CD4-positive, alpha-beta T cell treated with Interleukin-10 for 1 hour (primary cell): ENCODE measurements at places on chromosomes 7 and 10.
A peak's percentile ranks its signal among the peaks of the same experiment; 100 is the strongest.

- DNase-seq = no peak
Measured at GRCh38 chr7:43577485-43577951, 5.4 kb upstream of the STK17A start.

GRCh38 chr10:61634746-61635145 is 28.0 kb upstream of the CABCOCO1 start:
- DNase-seq = no peak

GRCh38 chr10:129541200-129541599 is 74.2 kb downstream of the MGMT start:
- DNase-seq = no peak

DNA sequence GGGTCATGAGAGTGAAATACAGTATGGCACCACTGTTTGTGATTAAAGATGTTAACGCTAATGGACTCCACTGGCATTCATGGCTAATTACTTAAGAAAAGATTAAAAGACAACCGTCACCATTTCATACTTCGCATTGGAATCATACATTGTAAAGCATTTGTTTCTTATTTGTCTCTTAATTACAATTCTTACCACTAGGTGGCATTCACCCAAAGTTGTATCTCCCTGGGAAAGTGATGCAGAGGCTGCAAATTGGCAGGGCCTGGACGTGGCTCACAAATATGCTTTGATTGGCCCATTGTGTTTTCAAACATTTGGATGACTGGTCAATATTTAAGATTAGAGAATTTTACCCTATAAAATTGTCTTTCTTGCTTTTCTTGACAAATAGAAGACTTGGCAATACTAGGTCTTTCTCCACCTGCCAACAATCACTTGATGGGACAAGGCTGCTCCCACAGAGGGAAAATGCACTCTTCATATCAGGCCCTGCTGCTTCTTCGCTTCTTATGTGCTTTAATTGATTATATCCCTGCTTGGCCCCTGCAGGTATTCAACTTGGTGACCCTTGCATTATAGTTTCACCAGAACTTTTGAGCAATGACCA is 72.1 kb upstream of the STARD3NL start:
- peak; percentile 58 for DNase-seq

DNA sequence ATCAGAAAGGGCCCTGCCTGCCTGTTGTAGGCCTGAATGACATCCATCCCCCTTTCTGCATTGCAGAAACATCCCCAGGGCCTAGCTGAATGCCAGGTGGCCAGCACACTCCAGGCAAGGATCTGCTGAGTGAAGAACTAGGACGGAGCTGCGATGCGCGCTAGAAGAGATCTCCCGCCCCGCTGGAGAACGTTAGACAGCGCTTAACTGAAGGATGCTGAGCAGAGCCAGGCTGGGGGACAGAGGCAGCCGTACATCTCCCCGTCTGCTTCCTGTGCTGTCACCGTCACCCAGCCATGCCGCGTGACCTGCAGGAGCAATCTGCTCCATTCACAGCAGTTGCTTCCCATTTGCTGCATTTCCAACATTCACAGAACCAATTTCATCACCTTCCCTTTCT is 73.3 kb downstream of the FAM53B start:
- DNase-seq = no peak

GRCh38 chr10:18399158-18399557 is 252.2 kb downstream of the NSUN6 start:
- DNase-seq = no peak

GRCh38 chr10:61888744-61889143 is 12.8 kb upstream of the ARID5B start:
- DNase-seq = no peak

DNA sequence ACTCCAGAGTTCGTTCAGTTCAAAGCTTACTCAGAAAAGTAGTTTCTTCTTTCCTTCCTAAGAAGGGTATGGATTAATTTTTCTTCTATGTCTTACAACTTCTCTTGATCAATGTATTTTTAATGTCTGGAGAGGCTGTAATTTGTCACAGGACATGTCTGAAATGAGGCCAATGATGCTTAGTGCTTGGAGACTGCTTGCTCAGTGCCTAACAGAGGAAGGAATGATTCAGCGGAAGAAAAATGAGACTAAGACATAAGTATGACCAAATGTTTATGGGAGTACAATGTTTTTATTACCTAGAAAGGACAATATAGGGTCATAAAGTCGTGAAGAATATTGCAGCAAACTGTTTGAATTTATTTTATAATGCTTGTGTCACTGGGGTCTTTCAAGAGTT is 43.3 kb downstream of the GPR37 start:
- no peak for DNase-seq

GRCh38 chr7:22129166-22129565 is 183.5 kb upstream of the CDCA7L start:
- no peak for DNase-seq

- DNase-seq = no peak
Measured at GRCh38 chr7:70052691-70053090, 454.4 kb downstream of the AUTS2 start.

GRCh38 chr10:93993782-93994437 is at the start of gene PLCE1:
Gene PLCE1, plus strand, starts transcription at chr10:93993931. Its CDS starts 37,116 bp downstream, at chr10:94031047.
- DNase-seq = no peak

GRCh38 chr10:97327348-97328294 is 6.9 kb downstream of the FRAT2 start:
- no peak for DNase-seq

DNA sequence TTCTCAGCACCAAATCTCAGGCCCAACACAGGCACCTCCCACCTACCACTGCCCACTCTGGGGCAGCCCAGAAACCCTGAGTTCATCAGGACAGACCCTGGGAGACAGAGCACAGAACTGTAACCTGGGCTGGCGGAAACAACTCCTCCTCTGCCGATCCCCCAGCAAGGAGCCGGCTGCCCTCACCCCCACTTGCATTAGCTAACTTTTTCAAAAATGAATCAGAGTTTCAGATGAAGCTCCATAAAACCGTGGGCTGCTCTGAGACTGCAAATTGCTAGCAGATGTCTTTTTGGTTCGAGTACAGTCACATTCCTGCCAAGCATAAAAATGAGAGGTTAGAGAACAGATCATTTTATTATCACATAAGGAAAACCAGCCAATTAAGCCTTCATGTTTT is 93.4 kb upstream of the PARD3 start:
- no peak for DNase-seq

- DNase-seq = no peak
Measured at GRCh38 chr7:117218700-117219099, 104.2 kb downstream of the WNT2 start.

GRCh38 chr10:119919826-119920225 is 27.3 kb downstream of the SEC23IP start:
- DNase-seq = no peak

DNA sequence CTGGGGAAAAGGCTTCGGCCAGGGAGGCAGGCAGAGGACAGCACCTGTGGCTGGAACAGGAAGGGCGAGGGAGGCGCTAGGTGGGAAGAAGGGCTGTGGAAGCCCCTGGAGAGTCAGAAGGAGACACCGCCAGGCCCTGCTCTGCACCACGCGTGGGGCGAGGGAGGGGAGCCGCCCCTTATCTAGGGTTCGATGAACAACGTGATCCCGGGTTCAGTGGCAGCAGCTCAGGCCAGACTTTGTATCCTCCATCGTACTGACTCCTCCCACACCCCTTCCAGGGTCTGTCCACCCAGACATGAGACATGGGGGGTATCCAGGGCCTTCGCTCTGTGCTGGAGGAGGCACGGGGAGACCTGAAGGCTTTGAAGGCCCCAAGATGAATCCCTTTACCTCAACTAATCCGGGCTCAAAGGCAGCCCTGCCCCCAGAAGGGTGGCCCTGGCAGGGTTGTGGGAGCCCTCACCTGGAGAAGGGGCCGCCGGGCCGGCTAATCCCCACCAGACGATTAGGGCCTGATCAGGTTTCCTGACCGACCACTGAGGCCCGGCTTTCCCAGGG is 110.8 kb downstream of the PDGFA start:
- no peak for DNase-seq

DNA sequence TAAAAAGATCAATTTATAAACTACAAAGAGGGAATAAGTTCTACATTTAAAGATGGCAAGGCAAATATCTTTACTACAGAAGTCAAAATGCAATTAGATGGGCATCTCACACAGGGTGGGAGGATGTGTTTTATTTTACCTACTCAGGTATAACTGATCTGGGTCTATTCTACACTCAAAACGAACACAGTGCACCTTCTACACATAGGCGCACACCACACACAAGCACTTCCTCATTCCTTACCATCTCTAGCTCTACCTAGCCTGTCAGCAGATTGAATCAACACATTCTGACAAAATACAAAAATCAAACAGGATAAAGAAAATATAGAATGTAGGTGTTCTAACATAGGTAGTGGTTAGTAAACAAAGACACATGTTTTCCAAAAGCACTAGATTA is 64.8 kb downstream of the SGCE start:
- DNase-seq = no peak
